ENCODE measurements at places on chromosomes 13 and 19. TPM values are rescaled to one million over a fixed set of nuclear protein-coding genes. Genes with fewer than 3 reads are reported as not detected.

PEPD gene
- 89.9 TPM for total RNA-seq

TRMT1 gene
- total RNA-seq: 23.3 TPM

GRIN3B gene
- total RNA-seq: not detected

CDC42EP5 gene
- total RNA-seq: 102 TPM

PTGER1 gene
- total RNA-seq: 1.0 TPM

ASF1B gene
- total RNA-seq: 19.7 TPM

CPB2 gene
- not detected for total RNA-seq

CADM4 gene
- 21.1 TPM for total RNA-seq

CDADC1 gene
- 2.0 TPM for total RNA-seq

GAPDHS gene
- total RNA-seq: not detected

RNF17 gene
- not detected for total RNA-seq

CGB5 gene
- not detected for total RNA-seq

OR4F17 gene
- total RNA-seq: not detected

CEACAM21 gene
- total RNA-seq: 1.5 TPM

F10 gene
- total RNA-seq: 48.0 TPM

ZNF560 gene
- total RNA-seq: not detected

TEX26 gene
- not detected for total RNA-seq

SCEL gene
- total RNA-seq: 2.3 TPM

SPTBN4 gene
- total RNA-seq: 21.9 TPM

SMIM44 gene
- total RNA-seq: 1.7 TPM

ZNF547 gene
- total RNA-seq: 4.3 TPM

All from prostate gland (tissue), 2 donors.